ENCODE measurements at places on chromosomes 6 and 20.
A peak's percentile ranks its signal among the peaks of the same experiment; 100 is the strongest.

GRCh38 chr20:44081476-44081875, 105.5 kb downstream of the JPH2 start:
- peak; percentile 29 for DNase-seq

GRCh38 chr20:62914970-62915457, 11.3 kb downstream of the DIDO1 start:
- DNase-seq, result peak; percentile 78

DNA sequence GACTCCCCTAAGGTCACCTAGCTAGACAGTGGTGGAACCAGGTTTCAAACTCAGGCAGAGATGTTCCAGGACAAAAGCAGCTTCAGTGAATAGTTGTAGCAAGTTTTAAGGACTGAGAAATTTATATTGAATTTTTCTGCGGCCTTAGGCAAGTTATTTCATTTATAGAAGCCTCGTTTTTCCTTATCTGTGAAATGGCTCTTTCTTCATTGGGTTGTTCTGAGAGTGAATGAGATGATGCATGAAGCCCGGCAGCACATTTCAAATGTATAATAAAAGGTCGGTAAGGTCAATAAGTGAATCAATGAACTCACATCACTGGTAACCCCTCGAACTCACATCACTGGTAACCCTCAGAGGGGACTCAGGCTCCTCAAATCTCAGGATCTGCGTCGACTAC, 1.1 kb upstream of the GMPR start:
- no peak for DNase-seq

DNA sequence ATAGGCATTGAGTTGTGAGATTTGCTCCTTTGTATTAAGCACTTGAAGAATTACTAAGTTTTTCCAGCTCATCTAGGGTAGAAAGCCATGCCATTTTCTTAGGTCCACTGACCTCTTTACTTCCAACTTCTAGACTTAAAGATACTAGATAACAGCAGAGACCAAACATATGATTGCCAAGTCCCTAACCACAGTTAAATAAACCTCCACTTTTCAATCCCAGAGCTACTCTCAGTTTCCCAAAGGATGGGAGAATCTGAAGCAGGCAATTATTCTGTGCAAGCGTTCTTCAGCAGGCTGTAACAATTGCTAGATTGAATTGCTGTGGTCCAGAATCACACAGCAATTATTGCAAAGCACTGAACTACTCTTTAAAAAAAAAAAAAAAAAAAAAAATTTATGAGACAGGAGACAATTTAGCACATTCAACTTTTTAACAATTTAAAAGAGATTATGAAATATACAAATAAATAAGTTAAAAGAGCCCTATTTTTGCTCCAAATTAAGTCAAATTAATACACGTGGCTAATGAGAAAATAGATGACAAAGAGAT, 104.0 kb upstream of the PRSS16 start:
- no peak for DNase-seq

DNA sequence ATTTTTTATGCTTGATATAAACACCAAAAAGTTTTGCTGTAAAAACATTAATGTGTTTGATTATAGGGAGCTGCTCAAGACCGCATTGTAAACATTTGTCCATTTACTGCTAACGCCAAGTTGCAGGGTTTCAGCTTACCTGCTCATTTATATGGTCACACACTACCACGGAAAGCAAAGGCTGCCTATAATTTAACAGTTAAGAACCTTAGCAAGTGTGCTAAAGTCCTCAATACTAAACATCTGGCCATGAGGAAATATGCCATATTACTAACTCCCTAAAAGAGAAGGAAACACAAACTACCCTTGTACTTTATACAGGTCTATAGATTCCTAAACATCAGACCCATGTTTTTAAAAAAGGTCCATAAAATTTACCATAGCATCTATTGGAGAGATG, 129.5 kb downstream of the ASCC3 start:
- DNase-seq, result no peak

- DNase-seq, result no peak
Measured at GRCh38 chr6:28920281-28920680, 3.5 kb downstream of the TRIM27 start.

- no peak for DNase-seq
Measured at GRCh38 chr6:125165256-125165655, 11.7 kb downstream of the TPD52L1 start.

Measured in islet precursor cell (in vitro differentiated cells).